Liver (tissue), 10 donors: ENCODE measurements at places on chromosomes 1 and 21. TPM values are rescaled to one million over a fixed set of nuclear protein-coding genes. Genes with fewer than 3 reads are reported as not detected.

- DNase-seq = peak; percentile 57
Measured at GRCh38 chr1:32759997-32760623, 57.0 kb downstream of the YARS1 start.

- DNase-seq = no peak
Measured at GRCh38 chr1:14441302-14441741, 157.2 kb upstream of the KAZN start.

S100A7 gene
- total RNA-seq = not detected

- no peak for DNase-seq
Measured at GRCh38 chr1:10328180-10328963, 70.5 kb upstream of the PGD start.

ATG4C gene
- 8.4 TPM for total RNA-seq

DNA sequence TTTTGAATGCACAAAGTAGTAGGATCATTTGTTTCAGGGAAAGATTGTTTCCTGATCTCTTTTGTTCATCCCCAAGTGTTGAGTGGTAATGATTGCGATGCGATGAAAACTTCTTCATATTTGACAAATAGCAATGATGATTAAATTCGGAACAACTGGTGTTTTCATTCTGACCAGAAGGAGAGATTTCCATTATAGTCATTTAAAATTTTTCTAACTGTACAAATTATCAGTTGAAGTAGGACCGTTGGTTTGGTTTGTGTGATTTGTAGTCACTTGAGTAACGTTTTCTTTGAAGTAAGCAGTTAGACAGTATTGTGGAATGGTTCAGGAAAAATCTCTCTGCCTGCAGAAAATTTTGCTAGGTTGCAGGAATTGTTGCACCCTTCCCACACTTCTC lies 5.9 kb downstream of the NFYC start:
- no peak for DNase-seq

DNA sequence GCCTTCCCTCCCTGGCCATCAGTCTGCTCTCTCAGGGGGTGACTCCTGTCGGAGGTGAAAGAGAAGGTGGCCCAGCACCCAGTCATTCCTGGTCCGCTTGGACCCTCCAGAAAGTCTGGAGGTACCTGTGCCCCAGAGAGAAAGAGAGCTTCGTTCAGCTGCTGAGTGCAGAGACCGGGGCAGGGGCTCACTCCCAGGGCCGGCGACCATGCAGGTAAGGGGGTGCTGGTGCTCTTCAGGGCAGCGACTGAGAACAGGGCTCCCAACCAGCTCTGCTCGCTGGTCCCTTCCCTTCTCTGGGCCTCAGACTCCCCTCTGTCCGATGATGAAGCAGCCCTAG lies 30.1 kb downstream of the HSPG2 start:
- DNase-seq = no peak

DNA sequence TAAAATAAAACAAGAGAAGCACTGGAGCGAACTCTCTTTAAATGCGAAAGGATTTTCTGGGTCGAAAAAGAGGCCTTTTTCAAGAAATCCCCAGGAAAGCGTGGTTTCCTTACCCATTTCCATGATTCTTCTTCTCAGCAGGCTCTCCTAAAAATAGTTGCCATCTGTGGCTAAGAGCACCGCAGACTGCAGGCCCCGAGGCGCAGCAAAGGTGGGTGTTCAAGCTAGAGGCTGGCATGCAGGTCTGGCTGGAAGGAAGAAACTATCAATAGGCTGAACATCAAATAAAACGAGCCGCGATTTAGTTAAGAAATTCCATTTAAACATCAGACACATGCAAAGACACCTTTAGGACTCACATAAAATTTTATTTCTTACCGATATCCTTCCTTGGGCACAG lies 135.1 kb downstream of the ADAMTS1 start:
- no peak for DNase-seq

- no peak for DNase-seq
Measured at GRCh38 chr1:202143011-202143767, 1.3 kb downstream of the ARL8A start.

GRCh38 chr1:163670989-163671757 lies 349.4 kb downstream of the NUF2 start:
- DNase-seq = no peak
